ENCODE measurements at places on chromosomes 11 and 22. TPM values are rescaled to one million over a fixed set of nuclear protein-coding genes. Genes with fewer than 3 reads are reported as not detected.

- DNase-seq: no peak
These were observed 11.0 kb downstream of the TANGO2 start for GRCh38 chr22:20031732-20032406.

GRCh38 chr22:32570501-32570900 lies 95.9 kb downstream of the FBXO7 start:
- no peak for DNase-seq

DNA sequence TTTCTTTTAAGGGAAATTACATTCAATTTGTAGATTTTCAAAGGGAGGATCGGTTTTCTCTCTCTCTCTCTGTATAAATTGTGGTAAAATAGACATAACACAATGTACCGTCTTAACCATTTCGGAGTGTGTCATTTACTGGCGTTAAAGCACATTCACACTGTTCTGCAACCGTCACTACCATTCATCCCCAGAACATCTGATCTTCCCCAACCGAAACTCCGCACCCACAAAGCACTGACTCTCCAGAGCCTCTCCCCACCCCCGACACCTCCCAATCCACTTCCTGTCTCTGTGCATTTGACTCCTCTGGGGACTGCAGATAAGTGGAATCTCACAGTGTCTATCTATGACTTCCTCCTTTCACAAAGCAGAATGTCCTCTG lies 15.9 kb upstream of the GRAMD4 start:
- no peak for DNase-seq

DNA sequence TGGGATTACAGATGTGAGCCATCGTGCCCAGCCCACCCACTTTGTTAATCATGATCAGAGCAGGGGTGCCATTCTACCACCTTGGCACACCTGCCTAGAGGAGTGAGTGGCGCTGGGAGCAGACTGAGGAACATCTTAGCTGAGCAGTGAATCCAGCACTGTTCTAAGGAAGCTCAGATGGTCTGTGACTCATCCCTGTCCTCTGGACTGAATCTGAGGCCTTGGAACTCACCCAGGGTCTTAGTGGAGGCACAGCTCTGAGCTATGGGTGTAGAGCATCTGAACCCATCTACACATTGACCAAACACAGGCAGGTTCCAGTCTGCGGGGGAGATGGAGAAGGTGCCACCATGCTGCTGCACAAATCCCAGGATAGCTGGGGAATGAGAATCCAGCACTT lies 14.9 kb downstream of the PGAP2 start:
- DNase-seq: peak; percentile 74

GRCh38 chr22:19086417-19086816 lies 35.8 kb downstream of the DGCR2 start:
- DNase-seq: peak; percentile 35

The RBM4 gene
- total RNA-seq: 99.1 TPM

GRCh38 chr11:120566176-120566575 lies 54.6 kb downstream of the GRIK4 start:
- peak; percentile 78 for DNase-seq

The NELL1 gene
- total RNA-seq: not detected

The PHF21B gene
- 3.9 TPM for total RNA-seq

DNA sequence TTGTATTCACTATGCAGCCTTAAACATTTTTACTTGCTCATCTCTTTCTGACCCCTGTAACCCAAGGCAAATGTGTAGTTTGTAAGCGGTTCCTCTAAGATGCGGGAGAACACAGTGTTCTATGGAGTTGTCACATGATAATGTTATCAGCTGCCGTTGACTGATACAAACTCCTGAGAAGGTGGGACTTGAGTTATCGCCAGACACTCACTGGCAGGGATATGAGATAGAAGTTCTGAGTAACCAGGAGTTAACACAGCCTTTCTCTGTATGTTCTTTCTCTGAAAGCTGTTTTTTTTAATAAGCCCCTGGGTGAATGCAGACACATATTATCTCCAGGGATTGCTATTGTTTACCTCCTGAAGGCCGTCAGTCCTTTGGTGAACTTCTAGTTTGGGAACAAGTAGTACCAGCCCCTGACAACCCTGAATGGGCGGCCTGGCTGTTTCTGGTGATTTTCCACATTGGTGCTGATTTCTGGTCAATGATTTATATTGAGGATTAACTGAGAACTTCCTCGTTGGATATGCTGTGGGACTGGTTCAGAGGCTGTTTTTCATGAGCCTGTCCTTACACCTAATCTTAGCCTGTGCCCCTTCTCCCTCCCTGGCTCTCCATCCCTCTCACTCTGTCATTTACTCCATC lies 155.3 kb upstream of the RASSF10 start:
- DNase-seq: no peak

The CARNS1 gene
- 0.13 TPM for total RNA-seq

DNA sequence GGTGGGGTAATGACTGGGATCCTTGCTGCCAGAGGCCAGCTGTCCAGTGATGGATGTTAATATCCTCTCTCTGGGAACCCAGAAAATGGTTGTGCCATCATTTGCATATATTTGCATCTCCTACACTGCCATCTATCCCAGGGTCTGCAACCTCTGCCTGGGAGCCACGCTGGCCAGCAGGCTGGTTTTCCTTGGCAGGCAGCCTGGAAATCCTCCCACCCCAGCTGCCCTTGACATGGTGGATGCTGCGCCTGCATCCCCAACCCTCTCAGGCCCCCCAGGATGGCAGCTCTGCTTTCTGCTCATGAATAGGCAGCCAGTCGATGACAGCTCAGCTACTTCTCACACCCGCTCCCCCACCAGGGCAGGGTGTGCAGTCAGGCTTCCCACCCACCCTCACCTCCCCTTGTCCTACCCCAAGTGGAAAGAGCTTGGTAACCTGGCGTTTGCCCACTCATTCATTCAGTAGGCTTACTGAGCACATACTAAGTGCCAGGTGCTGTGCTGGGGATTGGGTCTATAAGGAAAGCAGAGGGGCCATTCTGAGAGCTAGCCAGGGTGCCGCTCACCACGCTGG lies 202.5 kb downstream of the TRIM29 start:
- DNase-seq: no peak

- DNase-seq: no peak
These were observed 1493.6 kb downstream of the BRD1 start for GRCh38 chr22:48333816-48334735.

The NUP160 gene
- 25.9 TPM for total RNA-seq

The SYTL2 gene
- total RNA-seq: 19.6 TPM

DNA sequence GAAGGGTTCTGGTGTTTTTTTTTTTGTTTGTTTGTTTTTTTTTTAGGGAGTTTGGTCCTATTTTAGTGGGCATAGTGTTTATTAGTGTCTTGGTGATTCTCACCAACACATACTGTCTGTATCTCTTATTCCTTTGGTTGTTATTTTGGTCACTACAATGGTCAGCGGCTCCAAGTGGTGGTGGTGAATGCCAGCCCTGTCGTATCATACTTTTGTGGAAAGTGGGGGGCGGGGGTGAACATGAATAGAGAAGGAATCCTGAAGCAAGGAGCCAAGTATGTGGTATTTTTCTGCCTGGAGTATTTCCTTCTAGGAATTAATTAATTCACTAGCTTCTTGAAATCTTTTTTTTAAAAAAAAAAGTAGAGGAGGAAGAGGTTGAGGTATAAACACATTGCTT lies 79.6 kb downstream of the GRK3 start:
- DNase-seq: no peak

GRCh38 chr11:120579611-120580031 lies 68.1 kb downstream of the GRIK4 start:
- DNase-seq: no peak

The ARL2 gene
- 237 TPM for total RNA-seq

All from HT1080 (cell line).